Left renal cortex interstitium (tissue), 4 donors: ENCODE measurements at places on chromosomes 6 and 20. TPM values are rescaled to one million over a fixed set of nuclear protein-coding genes. Genes with fewer than 3 reads are reported as not detected.

LTA gene
- 0.24 TPM for polyA plus RNA-seq

CRISP3 gene
- polyA plus RNA-seq: not detected

METTL24 gene
- polyA plus RNA-seq: 13.6 TPM

HTR1E gene
- 0.68 TPM for polyA plus RNA-seq

NKAPL gene
- polyA plus RNA-seq: 2.1 TPM

SLC22A2 gene
- polyA plus RNA-seq: 10.3 TPM

TMEM151B gene
- polyA plus RNA-seq: 1.4 TPM

PTPN1 gene
- polyA plus RNA-seq: 31.3 TPM

TXNDC5 gene
- polyA plus RNA-seq: 102 TPM
